ENCODE measurements at places on chromosomes 16 and 17. TPM values are rescaled to one million over a fixed set of nuclear protein-coding genes. Genes with fewer than 3 reads are reported as not detected.

P3H4 gene
- total RNA-seq = 3.4 TPM

CENPN gene
- 44.7 TPM for total RNA-seq

GLTPD2 gene
- not detected for total RNA-seq

MSLN gene
- total RNA-seq = not detected

IGSF6 gene
- 0.12 TPM for total RNA-seq

TMEM98 gene
- total RNA-seq = 1.8 TPM

DDX42 gene
- total RNA-seq = 132 TPM

KCNJ2 gene
- not detected for total RNA-seq

SLC13A2 gene
- not detected for total RNA-seq

KRT32 gene
- not detected for total RNA-seq

KCNH6 gene
- total RNA-seq = not detected
